ENCODE measurements at places on chromosomes 7 and 10. TPM values are rescaled to one million over a fixed set of nuclear protein-coding genes. Genes with fewer than 3 reads are reported as not detected.

RBM20 gene
- total RNA-seq = 0.11 TPM

DNA sequence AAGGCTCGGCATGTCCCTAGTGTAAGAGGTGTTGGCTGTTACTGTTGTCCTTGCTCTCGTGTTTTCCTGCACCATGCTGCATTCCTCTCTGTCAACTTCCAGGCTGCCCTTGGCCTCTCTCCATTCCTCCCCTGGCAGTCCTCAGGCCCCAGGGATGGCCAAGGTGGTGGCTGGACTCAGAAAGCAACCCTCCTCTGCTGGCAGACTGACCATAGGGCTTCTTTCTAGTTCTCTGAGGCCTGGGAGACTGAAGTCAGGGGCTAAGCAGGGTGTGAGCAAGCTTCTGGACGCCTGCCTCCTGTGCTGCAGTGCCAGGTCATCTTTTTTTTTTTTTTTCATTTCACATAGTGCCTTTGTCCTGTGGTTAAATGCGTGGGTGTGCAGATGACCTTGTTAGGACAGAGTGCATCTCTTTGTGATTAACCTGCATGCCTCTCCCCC lies 72.0 kb downstream of the GOLGA7B start:
- no peak for DNase-seq

DNA sequence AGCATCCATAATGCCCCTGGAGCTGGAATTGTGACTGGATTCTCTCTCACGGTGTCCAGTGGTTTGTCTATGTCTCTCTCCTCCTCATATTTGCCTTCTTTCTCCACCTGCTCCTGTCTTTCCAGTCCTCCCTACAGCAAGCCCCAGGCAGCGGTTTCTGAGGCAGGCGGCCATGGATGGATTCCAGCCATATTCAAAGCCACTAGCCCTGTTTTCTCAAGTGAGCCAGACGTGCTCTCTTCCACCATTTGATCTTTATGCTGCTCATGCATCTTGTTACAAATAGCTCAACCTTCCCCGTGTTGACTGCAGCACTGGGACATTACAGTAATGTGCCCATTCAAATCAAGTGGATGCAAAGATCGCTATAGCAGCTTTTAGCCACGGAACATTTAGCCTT lies 387.2 kb upstream of the PODXL start:
- no peak for DNase-seq

GRCh38 chr7:28784171-28784902 lies 173.8 kb downstream of the TRIL start:
- no peak for DNase-seq

GRCh38 chr10:89793649-89794254 lies 92.4 kb downstream of the KIF20B start:
- no peak for DNase-seq

ADAM12 gene
- total RNA-seq = 0.44 TPM

All from upper lobe of left lung (tissue), 6 donors.